ENCODE measurements at places on chromosomes 4 and X.

GRCh38 chr4:97998203-97998602 is 145.1 kb downstream of the STPG2 start:
- no peak for DNase-seq

DNA sequence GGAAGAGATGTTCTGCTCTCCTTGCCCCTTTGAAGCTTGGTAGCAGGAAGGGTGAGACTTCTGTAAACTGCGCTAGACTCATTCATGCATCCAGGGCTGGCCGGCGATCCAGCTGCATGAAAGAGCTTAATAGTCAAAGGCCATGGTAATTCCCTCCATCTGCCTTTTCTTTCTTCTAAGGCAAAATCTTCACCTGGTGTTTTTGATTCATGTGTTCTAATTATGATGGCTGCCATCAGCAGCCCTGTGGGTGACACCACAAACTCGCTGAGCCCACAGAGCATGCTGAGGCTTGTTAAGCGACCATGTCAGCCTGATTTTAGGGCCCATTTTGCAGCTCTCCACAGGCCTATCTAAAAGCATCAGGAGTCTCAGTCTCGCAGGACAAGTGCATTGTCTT is 450.1 kb upstream of the TENM3 start:
- DNase-seq: no peak

DNA sequence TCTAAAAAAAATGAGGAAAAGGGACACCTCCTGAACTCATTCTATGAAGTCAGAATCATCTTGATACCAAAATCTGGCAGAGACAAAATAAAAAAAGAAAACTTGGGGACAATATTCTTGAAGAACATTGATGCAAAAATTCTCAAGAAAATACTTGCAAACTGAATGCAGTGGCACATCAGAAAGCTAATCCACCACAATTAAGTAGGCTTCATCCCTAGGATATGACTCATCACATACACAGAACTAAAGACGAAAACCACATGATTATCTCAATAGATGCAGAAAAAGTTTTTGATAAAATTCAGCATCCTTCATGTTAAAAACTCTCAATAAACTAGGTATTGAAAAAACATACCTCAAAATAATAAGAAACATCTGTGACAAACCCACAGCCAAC is 98.3 kb downstream of the FAM47B start:
- no peak for DNase-seq

- DNase-seq: no peak
Observed at GRCh38 chrX:150615356-150615755, 46.9 kb downstream of the MTM1 start.

GRCh38 chr4:99389606-99390005 is 37.1 kb upstream of the ADH1C start:
- no peak for DNase-seq

DNA sequence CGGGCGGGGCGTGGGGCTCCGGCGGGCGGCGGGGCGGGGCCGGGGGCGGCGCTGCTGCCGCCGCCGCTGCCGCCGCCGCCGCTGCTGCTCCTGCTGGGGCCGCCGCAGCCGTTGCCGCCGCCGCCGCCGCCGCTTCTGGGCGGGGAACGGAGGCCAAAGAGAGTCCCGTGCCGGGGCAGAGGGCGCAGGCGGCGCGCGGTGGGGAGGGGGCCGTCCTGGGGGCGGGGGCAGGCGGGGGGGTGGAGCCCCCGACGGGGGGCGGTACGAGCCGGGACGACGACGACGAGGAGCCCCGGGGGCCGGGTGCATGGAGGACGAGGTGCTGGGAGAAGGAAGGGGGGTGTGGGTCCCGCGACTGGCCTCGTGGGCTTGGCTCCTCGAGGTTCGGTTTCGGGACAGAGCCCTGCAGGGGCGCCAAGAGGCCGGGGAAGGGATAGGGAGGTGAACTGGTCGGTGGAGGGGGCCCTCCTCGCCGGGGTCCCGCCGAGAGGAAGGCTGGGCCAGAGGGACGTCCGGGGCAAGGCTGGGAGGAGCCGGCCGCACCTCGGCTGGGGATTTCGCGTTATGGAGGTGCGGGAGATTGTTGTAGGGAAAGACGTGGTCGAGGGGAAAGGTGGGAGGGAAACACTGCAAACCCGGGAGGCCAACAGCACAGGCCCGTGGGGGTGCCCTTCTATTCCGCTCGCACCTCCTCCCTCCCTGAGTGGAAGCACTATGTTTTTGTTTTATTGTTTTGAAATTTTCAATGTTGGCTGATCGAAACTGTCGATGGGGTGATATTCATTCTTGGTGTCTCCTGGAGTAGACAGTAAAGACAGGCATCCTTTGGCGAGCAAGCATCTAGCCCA is 1.9 kb downstream of the BCORL1 start:
- DNase-seq: no peak

DNA sequence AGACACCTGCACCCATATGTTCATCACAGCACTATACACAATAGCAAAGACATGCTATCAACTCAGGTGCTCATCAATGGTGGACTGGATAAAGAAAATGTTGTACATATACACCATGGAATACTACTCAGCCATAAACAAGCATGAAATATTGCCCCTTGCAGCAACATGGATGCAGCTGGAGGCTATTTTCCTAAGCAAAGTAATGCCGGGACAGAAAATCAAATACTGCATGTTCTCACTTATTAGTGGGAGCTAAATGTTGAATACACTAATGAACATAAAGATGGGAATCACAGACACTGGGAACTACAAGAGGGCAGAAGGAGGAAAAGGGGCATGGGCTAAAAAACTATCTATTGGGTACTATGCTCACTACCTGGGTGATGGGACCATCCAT is 278.5 kb downstream of the GPC3 start:
- no peak for DNase-seq

GRCh38 chrX:150157291-150157690 is 205.8 kb upstream of the MAMLD1 start:
- no peak for DNase-seq

DNA sequence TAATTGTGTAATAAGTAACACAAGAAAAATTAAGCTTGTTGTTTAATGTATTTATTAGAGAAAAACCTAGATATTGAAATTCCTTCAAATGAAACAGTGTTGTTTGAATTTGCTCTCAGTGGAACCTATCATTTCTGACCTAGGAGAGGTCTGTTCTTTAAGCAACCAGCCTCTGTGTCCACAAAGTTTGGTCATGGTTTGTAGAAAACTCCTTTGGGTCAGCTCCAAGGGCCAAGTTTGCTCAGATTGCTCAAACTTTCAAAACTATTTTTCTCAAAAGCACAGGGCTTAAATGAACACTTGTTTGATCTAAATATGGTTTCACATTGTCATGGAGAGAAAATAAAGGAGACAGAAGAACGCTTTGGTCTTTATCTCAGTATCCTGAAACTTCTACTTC is 29.6 kb upstream of the RPL34 start:
- no peak for DNase-seq

- DNase-seq: no peak
Observed at GRCh38 chr4:55763996-55764395, 55.6 kb upstream of the EXOC1L start.

- no peak for DNase-seq
Observed at GRCh38 chr4:673349-674091, 556 bp downstream of the ATP5ME start.

GRCh38 chr4:73740353-73740778 is at the start of gene CXCL8:
Gene CXCL8 (plus strand): TSS chr4:73740569. CDS start chr4:73740659, 90 bp downstream.
- DNase-seq: no peak

- DNase-seq: no peak
Observed at GRCh38 chr4:121397941-121398601, 17.3 kb upstream of the QRFPR start.

GRCh38 chrX:9586992-9587392 is 122.1 kb downstream of the TBL1X start:
- no peak for DNase-seq

GRCh38 chr4:47122592-47123291 is 91.4 kb downstream of the GABRB1 start:
- peak; percentile 36 for DNase-seq

GRCh38 chr4:110085131-110085530 is 113.3 kb downstream of the ELOVL6 start:
- peak; percentile 18 for DNase-seq

DNA sequence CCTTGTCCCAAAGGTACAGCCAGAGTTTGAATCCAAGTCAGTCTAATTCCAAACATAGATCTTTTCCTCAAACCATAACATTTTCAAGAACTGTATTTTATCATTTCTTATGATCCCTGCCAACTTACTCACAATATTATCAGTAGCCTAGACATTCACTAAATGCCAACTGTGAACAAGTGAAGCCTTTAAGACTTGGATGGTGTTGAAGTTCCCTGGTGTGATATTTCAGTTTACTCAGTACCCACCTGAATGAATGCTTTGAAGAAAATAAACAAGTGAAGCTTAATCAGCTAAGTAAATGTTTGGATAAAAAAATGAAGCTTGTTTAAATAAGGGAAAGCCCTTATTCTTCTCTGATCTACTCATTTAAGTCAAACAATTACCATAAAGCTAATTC is 1028.3 kb downstream of the DMD start:
- no peak for DNase-seq

- peak; percentile 23 for DNase-seq
Observed at GRCh38 chrX:71650333-71650969, 16.9 kb upstream of the LOC101059915 start.

- no peak for DNase-seq
Observed at GRCh38 chr4:19224820-19225219, 1026.9 kb upstream of the SLIT2 start.

GRCh38 chrX:54301516-54301915 is 56.3 kb downstream of the WNK3 start:
- no peak for DNase-seq

DNA sequence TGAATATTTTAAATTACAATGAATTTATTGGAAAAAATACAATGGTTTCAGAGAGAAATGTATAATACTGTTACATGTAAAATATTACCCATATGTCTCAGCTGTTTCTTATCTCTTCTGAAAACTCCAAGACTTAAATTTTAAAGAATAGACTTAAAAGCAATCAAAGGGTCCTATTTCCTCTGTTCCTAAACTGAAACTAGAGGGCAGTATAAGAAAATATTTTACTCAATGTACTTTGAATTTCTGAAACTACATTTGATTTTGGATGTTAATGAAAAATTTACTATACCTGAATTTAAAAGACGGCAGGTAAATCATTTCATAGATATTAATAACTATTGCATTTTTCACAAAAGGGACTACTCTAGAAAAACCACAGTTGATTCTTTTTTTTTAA is 200.2 kb downstream of the LRBA start:
- no peak for DNase-seq

Measured in effector memory CD8-positive, alpha-beta T cell (primary cell).